WTC11 (cell line): ENCODE measurements at places on chromosomes 5 and 9.

DNA sequence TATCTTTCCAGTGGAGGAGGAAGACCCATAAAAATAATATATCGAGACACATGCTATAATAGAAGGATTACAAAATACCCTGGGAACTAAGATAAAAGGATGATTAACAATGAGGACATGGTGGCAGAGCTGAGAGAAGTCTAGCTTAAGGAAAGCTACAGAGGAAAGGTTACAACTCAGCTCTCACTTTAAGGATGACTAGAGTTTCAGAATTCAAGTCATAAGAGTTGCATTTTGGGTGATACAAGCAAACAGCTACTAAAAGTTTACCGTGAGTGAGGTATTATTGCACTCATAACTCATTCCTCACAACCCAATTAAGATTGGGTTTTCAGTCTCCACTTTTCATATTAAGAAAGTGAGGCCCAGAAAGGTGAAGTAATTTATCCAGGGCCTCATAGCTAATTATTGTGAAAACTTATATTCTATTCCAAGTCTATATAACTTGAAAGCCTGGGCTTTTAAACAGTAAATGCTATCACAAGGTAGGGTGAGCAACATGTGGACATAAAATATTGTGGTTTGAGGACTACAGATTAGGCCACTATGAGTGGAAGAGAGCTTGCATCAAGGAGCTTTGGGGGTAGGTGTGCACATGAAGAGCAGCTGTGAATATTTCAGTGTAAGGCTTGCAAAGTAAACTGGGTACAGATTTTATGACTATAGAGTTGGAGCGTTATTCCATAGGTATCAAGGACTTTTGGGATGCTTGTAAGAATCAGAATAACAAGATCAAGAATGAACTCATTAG lies 28.0 kb downstream of the JAKMIP2 start:
- no peak for DNase-seq

GRCh38 chr5:37133939-37134338 lies 115.2 kb downstream of the CPLANE1 start:
- no peak for DNase-seq

GRCh38 chr9:73680831-73681230 lies 529.2 kb downstream of the ANXA1 start:
- no peak for DNase-seq

DNA sequence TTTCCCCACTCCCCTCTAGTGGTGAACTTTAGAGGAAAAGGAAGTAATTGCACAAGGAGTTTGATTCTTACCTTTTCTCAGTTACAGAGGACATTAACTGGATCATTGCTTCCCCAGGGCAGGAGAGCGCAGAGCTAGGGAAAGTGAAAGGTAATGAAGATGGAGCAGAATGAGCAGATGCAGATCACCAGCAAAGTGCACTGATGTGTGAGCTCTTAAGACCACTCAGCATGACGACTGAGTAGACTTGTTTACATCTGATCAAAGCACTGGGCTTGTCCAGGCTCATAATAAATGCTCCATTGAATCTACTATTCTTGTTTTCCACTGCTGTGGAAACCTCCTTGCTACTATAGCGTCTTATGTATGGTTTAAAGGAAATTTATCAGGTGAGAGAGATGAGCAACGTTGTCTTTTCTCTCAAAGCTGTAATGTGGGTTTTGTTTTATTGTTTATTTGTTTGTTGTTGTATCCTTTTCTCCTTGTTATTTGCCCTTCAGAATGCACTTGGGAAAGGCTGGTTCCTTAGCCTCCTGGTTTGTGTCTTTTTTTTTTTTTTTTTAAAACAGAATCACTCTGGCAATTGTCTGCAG lies 25.3 kb downstream of the SLC22A5 start:
- DNase-seq: no peak

DNA sequence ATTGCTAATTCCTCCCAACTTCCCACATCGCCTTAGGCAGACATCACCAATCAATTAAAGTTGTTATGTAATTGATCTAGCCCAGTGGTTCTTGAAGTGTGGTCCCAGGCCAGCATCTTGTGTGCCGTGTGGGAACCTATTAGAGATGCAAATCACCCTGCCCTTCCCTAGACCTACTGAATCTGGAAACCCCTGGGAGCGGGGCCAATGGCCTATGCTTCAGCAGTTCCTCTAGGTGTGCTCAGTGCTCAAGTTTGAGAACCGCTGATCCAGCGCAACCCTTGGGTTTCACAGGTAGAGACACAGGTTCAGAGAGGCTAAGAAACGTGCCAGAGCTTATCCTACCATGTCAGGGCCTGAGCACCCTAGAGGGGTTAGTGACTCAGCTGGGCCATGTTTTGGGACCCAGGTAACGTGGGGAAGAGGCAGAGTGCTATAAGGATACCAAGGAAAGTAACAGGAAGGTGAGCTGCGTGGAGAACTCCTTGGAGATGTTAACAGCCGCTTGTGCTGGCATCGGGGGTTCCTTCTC lies 4.4 kb downstream of the SLC34A1 start:
- DNase-seq: no peak

DNA sequence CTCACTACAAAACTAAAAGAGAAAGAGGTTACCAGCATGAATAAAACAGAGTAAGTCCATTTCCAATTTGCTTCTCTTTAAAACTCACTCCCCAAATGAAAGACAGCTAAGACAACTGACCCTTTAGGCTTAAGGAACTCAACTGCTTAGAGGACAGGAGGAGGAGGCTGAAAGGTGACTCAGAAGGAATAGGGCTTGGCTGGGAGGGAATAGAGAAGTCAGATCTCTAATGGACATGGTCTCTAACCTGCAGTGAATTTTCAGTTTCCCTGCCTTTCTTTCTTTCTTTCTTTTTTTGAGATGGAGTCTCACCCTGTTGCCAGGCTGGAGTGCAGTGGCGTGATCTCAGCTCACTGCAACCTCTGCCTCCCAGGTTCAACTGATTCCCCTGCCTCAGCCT lies 261.8 kb upstream of the CLINT1 start:
- DNase-seq: no peak

- no peak for DNase-seq
Measured at GRCh38 chr9:131657037-131657377, 82.9 kb downstream of the RAPGEF1 start.

DNA sequence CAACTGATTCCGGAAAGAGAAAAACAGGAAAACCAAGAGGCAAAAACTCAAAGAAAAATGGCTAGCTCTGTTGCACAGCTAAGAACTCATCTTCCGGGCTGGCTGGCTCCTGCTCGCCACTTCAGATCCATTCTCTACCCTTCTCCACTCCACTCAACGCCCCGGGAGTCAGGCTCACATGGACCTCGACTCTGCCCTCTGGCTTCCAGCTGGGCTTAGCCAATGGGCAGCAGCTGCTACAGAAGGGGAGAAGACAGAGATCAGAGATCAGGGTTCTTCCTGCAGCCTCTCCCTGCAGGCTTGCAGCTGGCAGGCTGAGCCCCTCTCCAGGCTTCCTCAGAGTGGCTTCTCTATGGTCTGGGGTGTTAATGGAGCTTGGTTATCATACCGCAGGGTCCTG lies 187.5 kb downstream of the MED10 start:
- DNase-seq: peak; percentile 16

DNA sequence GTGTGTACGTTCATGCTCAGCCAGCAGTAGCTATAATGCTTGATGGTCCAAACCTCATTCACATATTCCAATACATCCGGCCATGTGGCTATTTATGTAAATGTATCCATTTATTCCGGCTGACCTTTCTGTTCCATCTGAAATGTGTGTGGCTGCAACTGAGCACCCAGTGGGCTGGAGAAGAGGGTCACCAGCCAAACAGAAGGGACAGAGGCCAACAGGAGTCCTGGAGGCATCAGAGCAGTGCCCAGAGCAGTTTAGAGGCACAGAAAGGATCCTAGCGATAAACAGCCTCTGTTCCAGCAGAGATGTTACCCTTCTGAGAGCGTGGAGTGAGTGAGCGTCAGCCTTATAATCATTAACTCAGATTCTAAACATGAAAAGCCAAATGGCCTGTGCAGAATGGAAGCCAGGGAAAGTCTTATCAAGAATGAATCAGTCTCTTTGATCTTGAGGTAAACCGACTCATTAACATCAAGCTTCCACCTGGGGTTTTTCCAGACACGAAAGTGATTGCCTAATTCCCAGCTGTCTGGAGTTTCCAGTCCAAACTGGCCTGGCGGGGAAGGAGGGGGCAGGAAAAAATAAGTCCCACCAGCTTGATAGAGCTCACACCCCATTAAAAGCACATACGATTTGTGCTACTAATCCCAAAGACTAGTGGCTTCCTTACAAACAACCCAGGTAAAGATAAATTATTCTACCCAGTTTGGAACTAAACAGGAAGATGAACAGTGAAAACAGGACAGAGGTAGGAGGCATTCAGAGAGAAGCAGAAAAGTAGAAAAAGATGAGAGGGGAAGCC lies 55.7 kb downstream of the SUSD1 start:
- no peak for DNase-seq
